ENCODE measurements at places on chromosomes 5 and 9. TPM values are rescaled to one million over a fixed set of nuclear protein-coding genes. Genes with fewer than 3 reads are reported as not detected.
A peak's percentile ranks its signal among the peaks of the same experiment; 100 is the strongest.

GRCh38 chr5:44538797-44539601, 149.8 kb upstream of the FGF10 start:
- no peak for DNase-seq
- H3K27ac ChIP-seq: no peak overlapping the region
- H3K36me3 ChIP-seq: no peaks in the 10 kb centered on the region
- no peaks in the 10 kb centered on the region for H3K4me1 ChIP-seq
- H3K4me3 ChIP-seq: no peak overlapping the region

The TMEM215 gene
- total RNA-seq: not detected

The SLC36A1 gene
- 19.5 TPM for total RNA-seq

GRCh38 chr9:125343518-125344275, 82.1 kb downstream of the GAPVD1 start:
- no peak overlapping the region for H3K4me3 ChIP-seq
- DNase-seq: peak; percentile 13
- peaks cover 9% of the 10 kb centered on the region for H3K4me1 ChIP-seq
- H3K27ac ChIP-seq: no peak overlapping the region
- H3K27me3 ChIP-seq: no peaks in the 10 kb centered on the region

DNA sequence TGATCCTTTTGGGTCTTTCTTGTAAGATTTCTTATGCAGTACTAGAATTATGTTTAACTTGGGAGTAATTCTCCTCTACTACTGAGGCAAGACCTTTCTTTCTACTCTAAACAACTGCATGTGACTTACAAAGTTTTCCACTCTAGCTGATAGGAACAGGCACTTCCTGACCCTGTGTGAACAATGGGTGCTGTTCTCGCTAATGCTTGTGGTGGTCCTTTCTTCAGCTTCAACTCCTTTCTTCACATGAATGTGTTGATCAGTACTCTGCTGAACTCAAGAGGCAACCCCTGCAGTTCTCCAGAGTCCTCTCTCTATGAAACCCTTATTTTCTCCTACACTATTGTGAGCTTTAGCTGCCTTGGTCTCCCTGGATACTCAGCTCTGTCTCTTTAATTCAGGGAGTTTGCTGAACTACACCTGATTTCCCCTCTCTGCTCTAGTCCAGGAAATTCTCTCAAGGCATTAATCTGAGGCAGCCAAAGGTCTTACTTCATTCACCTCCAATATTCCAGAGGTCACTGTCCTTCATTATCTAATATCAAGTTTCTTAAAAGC, 484.6 kb upstream of the PIK3R1 start:
- H3K36me3 ChIP-seq: no peaks in the 10 kb centered on the region
- H3K27ac ChIP-seq: no peak overlapping the region
- H3K4me3 ChIP-seq: no peak overlapping the region

GRCh38 chr5:168749391-168750100, 170.4 kb upstream of the PANK3 start:
- no peak overlapping the region for H3K27ac ChIP-seq
- no peaks in the 10 kb centered on the region for H3K27me3 ChIP-seq
- H3K36me3 ChIP-seq: no peaks in the 10 kb centered on the region
- no peak overlapping the region for H3K4me3 ChIP-seq
- DNase-seq: peak; percentile 44
- H3K4me1 ChIP-seq: no peaks in the 10 kb centered on the region

- H3K4me3 ChIP-seq: peak overlapping the region; percentile 81
- H3K27me3 ChIP-seq: no peaks in the 10 kb centered on the region
- H3K4me1 ChIP-seq: peaks cover 9% of the 10 kb centered on the region
Observed at GRCh38 chr9:32524892-32525708, 896 bp downstream of the RIGI start.

The TOR2A gene
- 3.8 TPM for total RNA-seq

The C5orf15 gene
- 68.4 TPM for total RNA-seq

DNA sequence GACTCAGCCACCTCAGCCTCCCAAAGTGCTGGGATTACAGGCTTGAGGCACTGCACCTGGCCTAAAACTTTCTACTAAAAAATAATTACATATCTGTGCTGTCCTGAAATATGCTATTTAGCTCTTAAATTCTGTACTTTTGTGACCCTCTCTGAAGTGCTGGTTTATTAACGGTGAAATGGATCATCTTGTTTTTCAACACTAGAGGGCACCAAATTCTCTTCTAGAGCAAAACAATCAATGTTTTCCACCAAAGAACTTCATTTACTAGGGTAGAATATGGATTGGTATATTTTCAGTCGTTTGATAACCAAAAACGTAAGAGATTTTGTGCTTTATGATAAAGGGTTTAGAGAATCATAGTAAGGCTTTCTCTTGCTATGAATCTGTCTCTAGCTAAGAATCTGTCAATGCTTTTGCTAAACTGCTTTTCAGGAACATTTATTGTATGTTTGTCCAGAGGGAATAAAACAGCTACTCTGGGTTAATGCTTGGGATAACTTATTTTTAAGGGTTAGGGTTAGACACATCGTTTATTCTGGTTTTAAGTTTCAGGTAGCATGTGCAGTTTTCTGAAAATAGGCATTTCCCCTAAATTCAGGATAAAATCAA, 63.6 kb downstream of the RNF180 start:
- H3K36me3 ChIP-seq: no peaks in the 10 kb centered on the region
- H3K27ac ChIP-seq: no peak overlapping the region
- no peaks in the 10 kb centered on the region for H3K27me3 ChIP-seq
- no peak overlapping the region for H3K4me3 ChIP-seq
- DNase-seq: peak; percentile 90
- no peaks in the 10 kb centered on the region for H3K4me1 ChIP-seq

GRCh38 chr9:1354606-1355005, 304.4 kb downstream of the DMRT2 start:
- no peak overlapping the region for H3K27ac ChIP-seq
- no peaks in the 10 kb centered on the region for H3K27me3 ChIP-seq
- H3K4me3 ChIP-seq: no peak overlapping the region
- H3K4me1 ChIP-seq: no peaks in the 10 kb centered on the region
- DNase-seq: no peak
- no peaks in the 10 kb centered on the region for H3K36me3 ChIP-seq

GRCh38 chr5:166285361-166285760, 2006.1 kb upstream of the WWC1 start:
- no peak overlapping the region for H3K4me3 ChIP-seq
- H3K27me3 ChIP-seq: no peaks in the 10 kb centered on the region
- no peak overlapping the region for H3K27ac ChIP-seq
- H3K4me1 ChIP-seq: no peaks in the 10 kb centered on the region

- H3K36me3 ChIP-seq: no peaks in the 10 kb centered on the region
- H3K4me1 ChIP-seq: no peaks in the 10 kb centered on the region
- DNase-seq: peak; percentile 66
- no peak overlapping the region for H3K27ac ChIP-seq
Observed at GRCh38 chr5:115179394-115180164, 9.9 kb upstream of the TRIM36 start.

The SCGB3A2 gene
- total RNA-seq: not detected

The LCN2 gene
- total RNA-seq: not detected

GRCh38 chr5:122413722-122414121, 101.7 kb downstream of the SNCAIP start:
- H3K4me3 ChIP-seq: no peak overlapping the region
- no peak for DNase-seq
- H3K4me1 ChIP-seq: no peaks in the 10 kb centered on the region
- H3K36me3 ChIP-seq: no peaks in the 10 kb centered on the region
- no peak overlapping the region for H3K27ac ChIP-seq
- H3K27me3 ChIP-seq: no peaks in the 10 kb centered on the region

DNA sequence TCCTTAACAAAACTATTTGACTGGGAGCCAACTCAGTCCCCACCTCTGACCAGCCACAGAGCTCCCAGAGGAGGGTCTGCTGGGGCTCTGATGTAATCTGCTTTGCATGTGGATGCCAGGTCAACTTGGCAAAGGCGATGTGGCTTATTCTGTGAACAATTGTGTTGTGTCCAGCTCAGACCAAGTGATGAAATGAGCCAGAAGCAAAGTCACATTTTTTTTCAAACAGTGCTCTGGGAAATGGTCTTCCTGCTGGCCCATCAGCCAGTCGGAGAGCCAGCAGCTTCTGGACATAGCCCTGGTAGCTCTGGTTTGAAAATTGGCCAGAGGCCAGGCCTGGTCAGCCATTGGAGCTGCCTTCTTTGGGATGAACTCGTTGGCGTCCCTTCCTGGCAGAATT, 86.5 kb downstream of the ANGPTL2 start:
- H3K36me3 ChIP-seq: no peaks in the 10 kb centered on the region
- DNase-seq: no peak
- peak overlapping the region; percentile 75 for H3K27ac ChIP-seq
- H3K4me3 ChIP-seq: no peak overlapping the region
- H3K4me1 ChIP-seq: peaks cover 30% of the 10 kb centered on the region
- no peaks in the 10 kb centered on the region for H3K27me3 ChIP-seq

DNA sequence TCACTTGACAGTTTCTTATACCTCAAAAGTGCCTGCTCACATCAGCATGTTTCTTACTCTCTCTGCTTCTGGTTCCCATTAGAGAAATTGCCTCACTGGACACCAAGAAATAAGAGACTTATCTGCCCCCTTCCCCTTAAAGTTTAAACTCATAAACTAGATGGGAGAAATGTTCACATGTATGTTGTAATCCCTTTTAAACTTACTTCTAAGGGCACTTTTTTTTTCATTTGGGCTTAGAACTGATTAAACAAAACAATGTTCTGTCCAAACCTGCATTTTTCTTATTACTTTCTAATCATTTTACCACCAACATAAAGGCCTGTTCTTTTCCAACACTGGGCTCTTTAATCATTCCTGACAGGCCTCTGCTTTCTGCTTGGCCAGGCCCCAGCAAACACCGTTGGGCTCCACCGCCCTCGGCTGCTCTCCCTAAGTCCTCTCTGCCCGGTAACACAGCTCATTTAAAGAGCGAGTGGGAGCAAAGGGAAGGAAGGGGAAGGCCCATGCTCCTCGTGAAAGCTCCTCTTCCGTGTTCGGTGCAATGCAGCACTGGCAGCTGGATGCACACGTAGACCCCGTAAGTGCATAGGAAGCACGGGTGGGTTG, 53.4 kb downstream of the ROR2 start:
- peaks cover 21% of the 10 kb centered on the region for H3K27me3 ChIP-seq
- DNase-seq: no peak

GRCh38 chr9:94928691-94929368, 202.3 kb downstream of the AOPEP start:
- no peak overlapping the region for H3K4me3 ChIP-seq
- no peaks in the 10 kb centered on the region for H3K27me3 ChIP-seq
- DNase-seq: no peak
- H3K27ac ChIP-seq: peak overlapping the region; percentile 91
- peaks cover 31% of the 10 kb centered on the region for H3K4me1 ChIP-seq

The MYORG gene
- 0.88 TPM for total RNA-seq

DNA sequence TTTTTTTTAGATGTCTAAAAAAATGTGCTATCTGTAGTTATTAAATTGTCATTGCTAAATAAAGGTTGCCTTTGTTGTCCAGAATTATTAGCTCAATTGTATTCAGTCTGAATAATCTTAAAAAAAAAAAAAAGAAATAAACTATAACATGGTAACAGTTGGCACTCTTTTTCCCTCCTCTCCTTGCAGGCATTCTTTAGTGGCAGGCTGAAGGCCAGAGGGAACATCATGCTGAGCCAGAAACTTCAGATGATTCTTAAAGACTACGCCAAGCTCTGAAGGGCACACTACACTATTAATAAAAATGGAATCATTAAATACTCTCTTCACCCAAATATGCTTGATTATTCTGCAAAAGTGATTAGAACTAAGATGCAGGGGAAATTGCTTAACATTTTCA, 87.6 kb upstream of the FAM170A start:
- no peaks in the 10 kb centered on the region for H3K4me1 ChIP-seq
- no peak overlapping the region for H3K27ac ChIP-seq
- no peak for DNase-seq
- no peak overlapping the region for H3K4me3 ChIP-seq

DNA sequence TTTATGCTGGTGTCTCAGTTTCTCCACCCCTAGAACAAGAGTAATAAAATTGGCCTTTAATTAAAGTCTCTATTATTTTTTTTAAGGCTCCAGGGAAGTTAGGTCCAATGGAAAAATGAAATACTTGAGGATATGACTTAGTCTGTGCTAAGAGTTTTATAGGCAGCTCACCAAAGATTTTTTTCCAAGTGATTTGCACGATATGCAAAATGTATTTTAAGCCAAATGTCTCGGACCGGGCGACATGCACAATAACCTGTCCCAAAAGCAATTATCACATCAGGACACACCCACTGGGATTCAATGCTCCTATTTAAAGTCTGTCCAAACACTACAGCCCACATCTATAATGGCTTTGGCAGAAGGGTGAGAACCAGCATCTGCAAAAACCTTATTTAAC, 136.1 kb upstream of the ANKH start:
- H3K27me3 ChIP-seq: no peaks in the 10 kb centered on the region
- no peaks in the 10 kb centered on the region for H3K36me3 ChIP-seq
- peaks cover 55% of the 10 kb centered on the region for H3K4me1 ChIP-seq
- H3K4me3 ChIP-seq: peak overlapping the region; percentile 38
- no peak for DNase-seq

DNA sequence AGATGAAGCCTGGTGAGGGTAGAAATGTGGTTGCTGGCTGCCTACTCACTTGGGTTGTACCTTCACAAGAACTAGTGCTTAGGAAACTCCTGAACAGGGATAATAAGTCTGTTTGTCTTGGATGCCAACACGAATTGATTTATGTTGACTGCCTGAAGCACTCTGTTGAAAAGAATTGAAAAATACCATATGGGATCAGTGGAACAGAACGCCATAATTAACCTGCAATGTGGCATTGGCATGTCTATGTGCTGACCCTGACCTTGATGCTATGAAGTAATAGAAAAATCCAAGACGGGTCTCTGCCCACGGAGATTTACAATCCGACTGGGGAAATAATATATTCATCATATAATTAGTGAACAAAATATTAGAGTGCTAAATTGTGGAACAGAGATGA, 10.5 kb downstream of the LIX1 start:
- peaks cover 16% of the 10 kb centered on the region for H3K27me3 ChIP-seq
- DNase-seq: no peak
- H3K4me1 ChIP-seq: peaks cover 3% of the 10 kb centered on the region
- H3K27ac ChIP-seq: no peak overlapping the region
- H3K4me3 ChIP-seq: no peak overlapping the region

GRCh38 chr9:130871395-130872062, 25.1 kb downstream of the QRFP start:
- DNase-seq: peak; percentile 65
- H3K27me3 ChIP-seq: no peaks in the 10 kb centered on the region
- H3K4me3 ChIP-seq: no peak overlapping the region
- peaks cover 5% of the 10 kb centered on the region for H3K4me1 ChIP-seq
- H3K36me3 ChIP-seq: peaks cover 91% of the 10 kb centered on the region

The SLC6A19 gene
- total RNA-seq: not detected

The MLANA gene
- under 0.01 TPM for total RNA-seq

All from osteoblast (primary cell).